ENCODE measurements at places on chromosomes 4 and X.

DNA sequence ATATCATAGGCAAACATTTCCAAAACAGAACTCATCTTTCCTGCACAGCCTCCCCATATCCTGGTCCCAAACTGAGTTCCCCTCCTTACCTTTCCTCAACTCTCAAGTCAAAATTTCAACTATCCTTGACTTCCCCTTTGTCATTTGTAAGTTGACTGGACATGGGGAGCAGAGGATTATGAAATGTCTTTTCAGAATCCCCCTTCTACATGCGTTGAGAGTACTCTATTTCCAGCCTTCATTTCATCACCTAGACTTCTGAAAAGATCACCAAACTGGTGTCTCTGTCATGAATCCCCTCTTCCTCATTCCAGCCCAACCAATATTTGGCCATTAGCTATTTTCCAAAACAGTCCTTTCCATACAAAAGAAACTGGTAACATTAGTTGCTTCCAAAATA is 95.2 kb downstream of the SYNPO2 start:
- no peak for DNase-seq

GRCh38 chr4:66920514-66920913 is 624.8 kb downstream of the CENPC start:
- no peak for DNase-seq

GRCh38 chr4:4631150-4631549 is 89.3 kb upstream of the STX18 start:
- DNase-seq, result no peak

- DNase-seq, result no peak
Measured at GRCh38 chrX:123308658-123309057, 124.6 kb downstream of the GRIA3 start.

DNA sequence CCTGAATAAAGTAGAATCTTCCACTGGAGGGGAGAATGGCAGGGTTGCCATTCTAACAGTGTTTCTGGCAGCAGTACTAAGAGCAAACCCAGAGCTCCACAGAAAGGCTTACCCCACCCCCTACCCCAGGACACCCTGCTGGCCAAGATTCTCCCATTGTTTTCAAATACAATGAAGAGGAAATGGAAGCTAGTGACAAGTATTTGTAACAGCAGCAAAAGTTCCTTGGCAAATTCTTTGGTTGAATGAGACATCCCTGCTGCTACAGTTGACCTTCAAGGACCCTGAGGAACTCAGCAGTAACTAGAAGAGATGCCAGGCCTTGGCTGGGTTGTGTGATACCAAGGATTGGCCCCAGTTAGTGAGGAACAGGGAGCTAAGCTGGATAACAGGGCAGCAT is 124.2 kb upstream of the DGKK start:
- DNase-seq, result no peak

DNA sequence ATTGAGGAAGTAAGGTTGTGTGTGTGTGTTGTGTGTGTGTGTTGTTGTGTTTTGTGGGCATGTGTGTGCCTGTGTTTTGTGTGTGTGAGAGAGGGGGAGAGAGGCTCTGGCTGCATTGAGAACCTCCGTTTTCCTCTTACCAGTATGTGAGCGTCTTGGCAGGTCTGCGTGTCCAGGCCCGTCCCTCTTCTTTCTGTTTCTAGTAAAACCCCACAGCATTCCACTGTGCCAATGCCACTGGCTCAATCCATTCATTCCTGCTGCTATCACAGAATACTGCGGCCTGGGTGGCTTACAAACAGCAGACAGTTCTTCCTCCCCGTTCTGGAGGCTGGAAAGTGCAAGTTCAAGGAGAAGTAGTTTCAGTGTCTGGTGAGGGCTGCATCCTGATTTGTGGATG is 15.5 kb upstream of the HTRA3 start:
- DNase-seq, result no peak
